ENCODE measurements at places on chromosomes 11 and 22.

GRCh38 chr11:94576306-94576705 is 9.1 kb downstream of the PIWIL4 start:
- no peak for DNase-seq

DNA sequence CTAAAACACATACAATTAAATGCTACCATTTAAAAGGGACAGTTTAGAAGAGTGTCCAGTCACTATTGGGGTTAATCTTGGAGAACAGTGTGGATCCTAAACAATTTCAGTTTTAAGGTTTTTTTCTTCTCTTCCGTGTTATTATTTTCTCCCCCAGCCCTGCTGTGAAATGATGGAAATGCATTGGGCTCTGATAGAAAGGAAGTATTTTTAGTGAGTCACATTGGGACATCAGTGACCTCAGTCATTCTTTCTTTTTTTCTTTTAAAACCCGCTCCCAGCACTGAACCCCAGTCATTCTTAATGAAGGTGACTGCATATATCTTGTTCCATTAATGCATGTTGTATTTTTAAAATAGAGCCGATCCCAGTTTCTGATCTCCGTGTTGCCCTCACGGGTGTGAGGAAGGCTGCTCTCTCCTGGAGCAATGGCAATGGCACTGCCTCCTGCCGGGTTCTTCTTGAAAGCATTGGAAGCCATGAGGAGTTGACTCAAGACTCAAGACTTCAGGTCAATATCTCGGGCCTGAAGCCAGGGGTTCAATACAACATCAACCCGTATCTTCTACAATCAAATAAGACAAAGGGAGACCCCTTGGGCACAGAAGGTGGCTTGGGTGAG is 93.2 kb upstream of the OR4B1 start:
- DNase-seq, result no peak

GRCh38 chr11:18527512-18527911 is 770 bp upstream of the TSG101 start:
- DNase-seq, result no peak

DNA sequence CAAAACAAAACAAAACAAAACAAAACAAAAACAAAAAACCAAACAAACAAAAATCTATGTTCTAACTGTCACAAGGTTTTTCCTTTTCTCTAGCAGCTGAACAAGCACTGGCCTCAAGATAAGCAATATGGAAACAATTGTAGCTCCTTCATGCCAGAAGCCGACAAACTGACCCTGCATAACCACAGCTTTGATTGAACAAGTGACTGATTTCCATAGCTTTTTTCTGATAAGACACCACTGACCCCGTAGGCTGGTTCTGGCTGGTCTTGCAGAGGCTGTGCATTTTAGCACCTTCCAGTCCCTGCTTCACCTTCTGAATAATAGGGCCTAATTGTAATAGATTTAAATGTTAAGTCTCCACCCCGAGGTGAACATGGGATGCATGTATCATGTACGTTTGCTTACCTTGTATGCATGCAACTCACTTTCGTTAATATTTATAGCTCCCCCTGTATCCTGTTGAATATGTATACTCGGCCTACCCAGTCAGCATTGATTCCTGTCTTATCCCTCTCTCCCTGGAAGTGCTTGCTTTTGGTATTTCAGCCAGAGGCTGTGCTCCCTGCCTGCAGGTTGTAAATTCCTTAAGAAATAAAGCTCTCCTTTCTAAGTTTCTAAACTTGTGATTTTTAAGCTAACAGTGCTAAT is 49.6 kb downstream of the CNTF start:
- DNase-seq, result no peak

GRCh38 chr11:115242982-115243381 is 261.2 kb downstream of the CADM1 start:
- DNase-seq, result no peak

- DNase-seq, result no peak
These were observed 24.3 kb downstream of the MYH9 start for GRCh38 chr22:36363349-36363981.

- no peak for DNase-seq
These were observed 920 bp downstream of the TMEM132A start for GRCh38 chr11:60924906-60925853.

All from bone marrow (tissue), 2 donors.